Neural crest cell (in vitro differentiated cells): ENCODE measurements at places on chromosomes 5 and 9.

DNA sequence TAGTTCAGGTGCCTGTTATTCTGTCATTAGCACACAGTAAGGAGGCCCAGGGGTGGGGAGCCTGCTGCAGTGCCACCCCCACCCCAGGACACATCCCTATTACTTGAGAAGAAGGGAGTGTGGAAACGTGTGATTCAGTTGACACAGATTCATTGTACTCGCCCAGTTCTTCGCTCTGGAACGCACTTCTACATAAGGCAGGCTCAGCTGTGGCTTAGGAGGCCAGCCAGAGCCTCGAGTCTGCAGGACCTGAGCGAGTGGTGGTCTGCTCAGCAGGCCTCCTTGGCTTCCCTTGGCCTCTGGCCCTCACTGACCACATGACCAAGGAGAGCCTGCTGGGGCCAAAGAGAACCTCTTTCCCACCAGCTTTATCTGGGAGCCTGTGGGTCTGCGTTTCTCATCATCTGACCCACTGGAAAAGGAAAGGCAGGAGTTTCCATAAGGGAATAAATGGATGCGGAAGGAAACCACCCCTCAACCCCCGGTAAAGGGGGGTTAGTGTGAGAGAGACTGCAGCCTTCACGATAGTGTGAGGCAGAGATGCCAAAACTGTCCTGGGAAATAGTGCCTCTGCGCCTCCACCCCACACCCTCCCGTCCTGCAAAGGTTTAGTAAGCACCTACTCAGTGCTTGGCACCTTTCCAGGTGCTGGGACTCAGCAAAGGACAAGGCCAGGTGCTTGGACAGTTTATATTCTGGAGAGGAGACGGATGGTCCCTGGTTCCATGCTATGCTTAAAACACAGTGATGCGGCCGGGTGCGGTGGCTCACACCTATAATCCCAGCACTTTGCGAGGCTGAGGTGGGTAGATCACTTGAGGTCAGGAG is 73.7 kb downstream of the PPARGC1B start:
- no peak for DNase-seq

DNA sequence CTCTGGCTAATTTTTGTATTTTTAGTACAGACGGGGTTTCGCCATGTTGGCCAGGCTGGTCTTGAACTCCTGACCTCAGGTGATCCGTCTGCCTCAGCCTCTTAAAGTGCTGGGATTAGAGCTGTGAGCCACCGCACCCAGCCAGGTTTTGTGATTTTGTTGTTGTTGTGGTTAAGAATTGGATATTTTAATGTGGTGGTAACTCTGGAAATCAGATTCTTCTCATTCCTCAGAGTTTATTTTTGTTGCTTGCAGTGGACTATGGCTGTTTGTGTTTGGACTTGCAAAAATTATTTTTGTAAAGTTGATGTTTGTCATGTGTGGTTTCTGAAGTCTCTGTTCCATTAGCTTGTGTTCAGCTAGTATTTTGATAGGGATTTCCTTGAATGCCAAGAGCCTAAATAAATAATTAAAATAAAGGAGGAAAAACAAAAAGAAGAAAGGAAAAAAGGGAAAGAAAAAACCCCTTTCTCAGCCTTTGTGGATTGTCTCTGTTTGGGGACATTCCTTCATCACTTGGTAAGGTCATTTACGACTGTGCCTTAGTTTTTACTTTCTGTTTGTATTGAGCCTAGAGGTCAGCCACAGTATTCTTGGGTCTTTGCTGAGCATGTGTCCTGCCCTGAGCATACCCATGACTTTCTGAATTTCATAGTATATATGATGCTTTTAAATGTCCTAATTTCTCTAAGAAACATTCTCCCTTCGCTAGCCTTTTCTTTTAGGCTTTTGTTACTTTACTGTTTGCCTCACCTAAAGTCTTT is 37.3 kb downstream of the PBX3 start:
- DNase-seq = no peak

DNA sequence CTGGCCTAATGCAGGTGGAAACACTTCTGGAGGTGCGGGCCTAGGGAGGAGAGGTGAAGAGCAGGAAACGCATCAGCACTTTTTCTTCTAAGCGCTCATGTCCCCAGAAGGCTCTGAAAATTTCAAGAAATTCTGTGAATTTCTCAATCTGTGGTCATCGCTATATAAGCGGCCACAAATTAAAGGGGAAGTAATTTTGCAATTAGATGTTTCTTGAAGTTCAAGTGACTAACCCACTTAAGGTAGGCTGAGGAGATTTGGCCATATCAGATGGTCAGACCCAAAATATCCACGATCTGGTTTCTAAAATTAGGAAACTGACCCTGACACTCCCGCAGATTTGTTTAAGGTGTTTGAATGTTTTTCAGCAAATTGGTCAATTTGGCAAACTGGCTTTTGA is 16.6 kb upstream of the HMGCR start:
- no peak for DNase-seq

GRCh38 chr5:26427281-26427680 is 611.1 kb downstream of the CDH9 start:
- no peak for DNase-seq

- no peak for DNase-seq
These were observed 49.3 kb downstream of the PDCD1LG2 start for GRCh38 chr9:5559659-5560058.
